Lung (tissue), 17 donors: ENCODE measurements at places on chromosomes 4 and X.

- no peak for DNase-seq
Measured at GRCh38 chr4:128166982-128167381, 105.9 kb downstream of the LARP1B start.

DNA sequence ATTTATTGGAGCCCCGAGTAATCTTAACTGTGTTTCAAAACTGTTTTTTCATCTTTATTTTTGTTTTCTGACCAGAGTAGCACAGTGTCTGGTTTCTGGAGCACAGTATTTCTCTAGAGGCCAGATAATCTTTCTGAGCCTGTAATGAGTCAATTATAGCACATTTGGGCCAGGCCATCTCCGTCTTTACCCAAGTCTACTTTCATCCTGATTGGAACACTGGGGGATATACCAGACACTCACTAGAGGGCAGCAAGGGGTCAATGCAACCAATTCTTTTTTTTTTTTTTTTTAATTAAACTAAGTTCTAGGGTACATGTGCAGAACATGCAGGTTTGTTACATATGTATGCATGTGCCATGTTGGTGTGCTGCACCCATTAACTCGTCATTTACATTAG lies 282.0 kb downstream of the ARHGAP24 start:
- DNase-seq: no peak

- DNase-seq: no peak
Measured at GRCh38 chrX:113644426-113644825, 803.8 kb upstream of the AMOT start.

- no peak for DNase-seq
Measured at GRCh38 chr4:75733369-75733768, 9.0 kb downstream of the USO1 start.
